Stimulated activated naive CD4-positive, alpha-beta T cell (primary cell): ENCODE measurements at places on chromosomes 1 and 21.

GRCh38 chr1:214247501-214248041, 33.4 kb upstream of the SMYD2 start:
- no peak for DNase-seq

DNA sequence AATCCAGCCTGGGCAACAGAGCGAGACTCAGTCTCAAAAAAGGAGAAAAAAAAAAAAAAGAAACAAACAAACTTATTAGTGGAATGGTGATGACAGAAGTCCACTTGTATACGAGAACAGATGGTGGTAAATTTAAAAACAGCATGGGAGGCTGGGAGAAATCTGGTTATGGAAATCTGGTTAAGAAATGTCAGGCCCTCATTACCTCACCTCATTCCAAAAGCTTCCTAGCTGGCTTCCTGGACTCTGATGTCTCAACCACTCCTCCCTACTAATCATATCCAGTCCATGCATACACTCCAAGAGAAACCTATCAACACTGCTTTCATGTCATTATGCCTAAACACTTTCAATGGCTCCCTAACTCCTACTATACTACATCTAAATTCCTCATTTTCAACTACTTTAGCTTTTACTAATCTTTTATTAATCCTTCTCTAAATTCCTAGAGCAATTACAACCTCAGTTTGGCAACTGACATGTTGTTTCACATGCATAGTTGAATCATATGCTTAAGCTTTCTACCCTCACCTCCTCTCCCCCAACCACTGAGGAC, 52.9 kb downstream of the FOXJ3 start:
- no peak for DNase-seq

DNA sequence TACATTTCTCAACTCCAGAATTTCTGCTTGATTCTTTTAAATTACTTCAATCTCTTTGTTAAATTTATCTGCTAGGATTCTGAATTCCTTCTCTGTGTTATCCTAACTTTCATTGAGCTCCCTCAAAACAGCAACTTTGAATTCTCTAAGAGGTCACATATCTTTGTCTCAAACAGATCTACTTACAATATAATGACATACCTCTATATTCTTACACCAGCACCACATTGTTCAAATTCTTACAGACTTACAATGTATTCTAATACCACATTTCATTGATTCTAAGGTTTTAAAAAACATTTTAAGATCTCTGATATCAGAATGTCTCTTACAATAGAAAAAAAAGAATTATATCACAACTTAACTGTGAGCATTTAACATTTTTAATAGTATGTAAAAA, 77.4 kb downstream of the DIRAS3 start:
- no peak for DNase-seq

GRCh38 chr1:23384312-23385058, 14.8 kb upstream of the ZNF436 start:
- DNase-seq = no peak

DNA sequence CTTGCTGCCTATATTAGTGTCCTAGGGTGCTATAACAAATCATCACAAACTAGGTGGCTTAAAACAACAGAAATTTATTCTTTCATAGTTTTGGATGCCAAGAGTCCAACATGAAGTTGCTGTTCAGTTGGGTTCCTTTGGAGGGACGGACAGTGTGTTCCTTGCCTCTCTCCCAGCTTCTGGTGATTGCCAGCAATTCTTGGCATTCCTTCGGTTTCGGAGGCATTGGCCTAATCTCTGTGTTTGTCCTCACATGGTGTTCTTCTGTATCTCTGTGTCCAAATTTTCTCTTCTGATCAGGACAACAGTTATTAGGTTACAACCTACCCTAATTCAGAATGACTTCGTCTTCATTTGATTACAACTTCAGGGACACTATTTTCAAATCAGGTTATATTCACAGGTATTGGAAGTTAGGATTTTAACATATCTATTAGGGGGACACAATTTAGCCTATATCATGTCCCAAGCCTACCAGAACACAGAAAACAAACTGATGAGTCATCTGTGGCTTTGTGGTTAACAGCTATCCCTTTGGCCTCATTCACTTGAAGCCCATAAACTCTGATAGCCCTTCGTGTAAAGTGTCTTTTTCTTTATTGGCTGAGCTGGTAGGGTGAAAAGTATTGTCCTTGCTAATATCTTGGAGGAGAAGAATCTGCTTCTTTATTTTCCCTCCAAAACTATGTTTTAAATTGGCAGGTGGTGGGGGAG, 83.2 kb upstream of the PAPPA2 start:
- no peak for DNase-seq

DNA sequence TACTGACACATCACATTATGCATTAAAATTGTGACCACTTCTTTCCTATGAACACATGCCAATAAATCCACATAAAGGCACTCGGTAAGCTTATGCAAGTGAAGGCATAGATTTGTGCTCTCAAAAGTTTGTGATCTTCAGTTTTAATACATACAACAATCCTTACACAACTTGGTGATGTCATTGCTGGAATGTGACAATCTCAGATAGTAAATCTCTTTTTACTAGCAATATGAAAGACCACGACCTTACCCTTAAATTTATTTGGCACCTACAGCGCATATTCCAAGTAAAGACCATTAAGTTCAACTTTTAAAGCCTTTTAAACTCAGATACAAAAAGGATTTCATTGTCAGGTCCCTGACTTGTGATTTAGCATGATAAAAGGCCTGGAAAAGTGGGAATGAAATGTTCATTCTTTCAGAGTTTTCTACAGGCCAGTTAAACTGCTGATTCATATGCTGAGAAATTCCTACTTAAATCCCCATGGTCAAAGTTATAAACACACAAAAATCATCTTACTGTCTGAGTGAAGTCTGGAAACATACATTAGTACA, 157.4 kb downstream of the SIPA1L2 start:
- DNase-seq = no peak

GRCh38 chr1:93814059-93814794, 64.8 kb downstream of the DNTTIP2 start:
- no peak for DNase-seq

GRCh38 chr1:41410462-41410861, 49.2 kb downstream of the FOXO6 start:
- no peak for DNase-seq

GRCh38 chr1:183630748-183631147, 4.8 kb downstream of the ARPC5 start:
- DNase-seq = no peak

GRCh38 chr1:97271916-97272788, 550.6 kb downstream of the PTBP2 start:
- no peak for DNase-seq

DNA sequence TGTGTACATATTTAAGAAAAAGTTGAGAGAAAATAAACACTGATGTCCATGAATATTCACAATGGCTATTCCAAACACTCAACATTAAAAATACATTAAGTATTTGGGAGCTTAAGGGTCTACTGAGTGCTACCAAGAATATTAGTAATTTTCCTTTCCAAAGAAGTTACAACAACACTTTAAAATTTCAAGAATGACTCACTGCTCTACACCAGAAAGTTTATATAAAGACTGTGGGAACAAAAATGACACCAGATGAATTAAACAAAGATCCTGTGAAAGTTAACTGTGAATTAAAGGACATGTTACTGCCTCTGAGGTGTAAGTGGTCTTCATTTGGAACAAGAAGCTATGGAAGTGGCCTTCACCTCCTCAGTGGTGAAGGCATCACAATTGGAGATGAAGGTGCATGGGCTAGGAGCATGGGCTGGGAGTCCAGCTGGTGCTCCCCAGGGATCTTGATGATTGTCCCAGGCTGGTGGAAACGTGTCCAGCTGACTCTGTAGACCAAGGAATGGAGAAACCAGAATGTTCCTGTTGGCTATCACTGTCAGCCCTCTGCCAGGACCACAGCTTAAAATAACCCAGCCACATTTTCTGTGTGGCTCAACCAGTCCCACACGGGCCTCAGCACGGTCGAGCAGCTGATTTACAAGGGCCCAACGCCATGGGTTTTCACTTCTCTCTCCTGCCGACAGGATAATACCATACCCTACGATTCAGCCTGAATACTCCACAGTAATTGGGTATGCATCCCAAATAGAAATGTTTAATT, 28.8 kb downstream of the TAF5L start:
- DNase-seq = no peak

GRCh38 chr1:2431518-2431917, 19.2 kb upstream of the PEX10 start:
- no peak for DNase-seq
